ENCODE measurements at places on chromosomes 5 and 9.

DNA sequence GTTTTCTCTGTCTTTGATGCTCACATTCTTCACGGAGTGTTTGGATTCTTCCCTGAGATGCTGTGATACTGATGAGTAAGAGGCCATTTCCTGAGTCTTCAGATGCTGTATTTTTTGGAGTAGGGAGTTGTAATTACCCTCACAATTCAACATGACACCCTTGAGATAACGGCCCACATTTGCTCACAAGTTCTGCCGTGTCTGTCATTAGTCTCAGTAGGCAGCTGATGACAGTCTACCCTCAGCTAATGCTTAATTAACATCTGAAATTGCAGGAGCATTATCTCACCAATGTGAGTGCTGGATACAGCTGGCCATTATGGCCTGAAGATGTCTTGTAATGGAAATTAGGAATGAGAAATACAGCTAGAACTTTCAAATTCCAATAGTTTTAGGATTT, 307.1 kb upstream of the ADCY2 start:
- DNase-seq = no peak

DNA sequence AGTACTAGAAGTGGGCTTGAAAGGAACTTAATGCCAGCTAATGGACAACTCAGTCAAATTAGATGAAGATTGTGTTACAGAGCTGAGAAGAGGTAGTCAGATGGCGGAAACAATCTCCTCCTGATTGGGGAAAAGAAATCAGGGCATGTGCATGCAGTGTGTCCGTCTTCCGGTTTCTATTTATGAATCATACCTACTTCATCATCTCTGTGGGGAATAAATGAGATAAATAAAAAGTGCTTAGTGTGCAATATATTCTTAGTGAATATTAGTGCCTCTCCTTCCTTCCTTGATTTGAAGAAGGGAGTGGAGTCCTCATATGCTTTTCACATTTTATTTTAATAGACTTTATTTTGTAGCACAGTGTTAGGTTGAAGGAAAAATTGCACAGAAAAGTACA, 108.7 kb upstream of the NFIL3 start:
- no peak for DNase-seq

- no peak for DNase-seq
Observed at GRCh38 chr5:22947921-22948320, 94.8 kb upstream of the CDH12 start.

DNA sequence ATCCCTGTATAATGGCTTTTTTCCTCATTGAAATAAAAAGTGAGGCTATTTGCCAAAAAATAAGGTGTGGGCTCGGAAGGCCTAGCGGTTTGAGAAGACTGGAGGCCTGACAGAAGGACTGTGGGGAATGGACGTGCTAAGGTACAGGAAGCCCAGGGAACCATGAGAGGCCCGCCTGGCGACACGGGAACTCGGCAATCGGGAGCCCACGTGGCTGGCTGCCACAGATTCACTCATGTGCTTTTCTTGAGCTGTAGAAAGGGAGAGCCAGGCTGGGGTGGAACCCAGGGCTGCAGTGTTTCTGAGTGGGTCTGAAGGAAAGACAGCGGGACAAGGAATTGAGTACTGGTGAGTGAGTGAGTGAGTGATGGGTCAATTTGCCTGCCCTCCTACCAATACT, 11.9 kb upstream of the DDX41 start:
- no peak for DNase-seq

GRCh38 chr9:95710446-95710845, 165.0 kb upstream of the ERCC6L2 start:
- DNase-seq = no peak

GRCh38 chr5:36630201-36631145, 24.1 kb downstream of the SLC1A3 start:
- no peak for DNase-seq

DNA sequence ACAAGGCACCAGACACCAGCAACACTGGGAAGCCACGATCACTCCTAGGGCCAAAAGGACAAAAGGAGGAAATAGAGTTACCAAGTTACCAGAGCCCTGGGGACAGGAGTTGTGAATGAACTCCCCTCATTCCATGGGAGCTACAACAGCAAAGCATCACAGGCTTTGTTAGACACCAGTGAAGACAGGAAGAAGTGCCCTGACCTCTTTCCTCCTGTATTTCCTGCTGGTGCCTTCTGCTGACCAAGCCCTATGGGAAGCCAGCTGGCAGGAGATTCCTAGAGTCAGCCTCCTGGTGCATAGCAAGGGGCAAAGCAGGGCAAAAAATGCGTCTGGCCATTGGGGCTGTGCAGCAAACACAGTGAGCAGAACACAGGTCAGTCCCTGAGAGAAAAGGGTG, 374.7 kb downstream of the ZSWIM6 start:
- DNase-seq = no peak

DNA sequence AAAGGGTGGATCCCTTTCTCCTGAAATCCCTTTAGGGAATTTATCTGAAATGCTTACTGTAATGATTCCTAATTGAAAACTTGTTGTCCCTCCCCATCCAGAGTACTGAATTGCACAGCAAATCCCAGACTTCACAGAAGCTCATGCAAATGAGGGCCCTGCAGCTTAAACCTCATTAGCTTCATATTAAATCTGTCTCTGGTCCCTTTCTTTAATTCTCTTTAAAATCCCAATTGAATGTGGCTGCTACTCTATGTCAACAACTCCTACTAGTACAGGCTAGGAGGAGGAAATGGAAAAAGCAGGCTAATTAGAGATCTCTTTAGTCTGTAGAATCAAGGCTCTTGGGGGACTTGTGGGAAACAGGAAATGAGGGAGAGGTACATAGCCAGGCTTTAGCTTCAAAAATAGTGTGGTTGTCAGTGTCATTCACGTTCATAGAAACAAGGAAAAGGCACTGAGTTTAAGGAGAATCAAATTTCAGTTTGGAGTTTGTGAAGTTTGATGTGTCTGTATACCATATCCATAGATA, 191.3 kb upstream of the PRDM9 start:
- no peak for DNase-seq

DNA sequence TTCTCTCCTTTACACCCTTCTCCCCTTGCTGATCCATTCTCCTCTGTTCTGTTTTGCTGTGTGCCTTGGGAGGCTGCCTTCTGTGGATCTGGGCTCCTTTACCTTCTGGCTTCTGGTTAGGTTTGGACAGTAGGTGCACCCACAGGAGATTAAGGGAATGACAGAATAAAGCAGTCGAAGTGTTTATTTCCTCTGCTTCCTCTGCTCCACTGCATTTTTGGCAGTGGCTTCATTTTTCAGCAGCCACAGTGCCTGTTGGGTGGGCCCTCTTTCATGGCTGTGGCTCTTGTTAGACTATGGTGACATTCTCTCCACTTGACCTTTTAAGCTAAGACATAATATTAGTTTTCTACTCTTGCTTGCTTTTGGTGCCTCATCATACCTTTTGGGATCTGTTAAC, 144.1 kb downstream of the CCDC171 start:
- no peak for DNase-seq

DNA sequence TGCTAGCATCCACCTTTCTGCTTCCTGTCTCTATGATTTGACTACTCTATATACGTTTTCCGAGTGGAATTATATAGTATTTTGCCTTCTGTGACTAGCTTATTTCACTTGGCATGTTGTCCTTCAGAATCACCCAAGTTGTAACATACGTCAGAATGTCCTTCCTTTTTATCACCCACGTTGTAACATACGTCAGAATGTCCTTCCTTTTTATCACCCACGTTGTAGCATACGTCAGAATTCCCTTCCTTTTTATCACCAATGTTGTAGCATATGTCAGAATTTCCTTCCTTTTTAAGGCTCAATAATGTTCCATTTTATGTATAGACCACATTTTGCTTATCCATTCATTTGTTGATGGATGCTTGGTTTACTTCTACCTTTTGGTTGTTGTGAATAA, 22.9 kb upstream of the TAS2R1 start:
- DNase-seq = no peak

- DNase-seq = no peak
Observed at GRCh38 chr5:91119217-91119616, 263.9 kb downstream of the ARRDC3 start.

GRCh38 chr5:95718203-95718602, 12.9 kb upstream of the RHOBTB3 start:
- no peak for DNase-seq

GRCh38 chr9:126667190-126668055, 53.7 kb downstream of the LMX1B start:
- no peak for DNase-seq

GRCh38 chr5:149957855-149958254, 2.7 kb upstream of the SLC26A2 start:
- no peak for DNase-seq

DNA sequence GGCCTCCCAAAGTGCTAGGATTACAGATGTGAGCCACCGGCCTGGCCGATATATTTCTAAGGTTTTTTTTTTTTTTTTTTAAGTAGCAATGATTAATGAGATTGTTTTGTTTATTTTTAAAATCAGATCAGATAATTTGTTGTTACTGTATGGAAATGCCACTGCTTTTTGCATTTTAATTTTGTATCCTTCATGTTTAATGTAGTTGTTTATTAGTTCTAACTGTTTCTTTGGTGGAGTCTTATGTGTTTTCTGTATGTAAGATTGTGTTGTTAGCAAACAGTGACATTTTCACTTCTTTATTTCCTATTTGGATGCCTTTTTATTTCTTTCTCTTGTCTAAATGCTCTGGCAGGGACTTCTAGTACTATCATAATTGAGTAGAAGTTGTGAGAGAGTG, 87.3 kb downstream of the DMXL1 start:
- no peak for DNase-seq

DNA sequence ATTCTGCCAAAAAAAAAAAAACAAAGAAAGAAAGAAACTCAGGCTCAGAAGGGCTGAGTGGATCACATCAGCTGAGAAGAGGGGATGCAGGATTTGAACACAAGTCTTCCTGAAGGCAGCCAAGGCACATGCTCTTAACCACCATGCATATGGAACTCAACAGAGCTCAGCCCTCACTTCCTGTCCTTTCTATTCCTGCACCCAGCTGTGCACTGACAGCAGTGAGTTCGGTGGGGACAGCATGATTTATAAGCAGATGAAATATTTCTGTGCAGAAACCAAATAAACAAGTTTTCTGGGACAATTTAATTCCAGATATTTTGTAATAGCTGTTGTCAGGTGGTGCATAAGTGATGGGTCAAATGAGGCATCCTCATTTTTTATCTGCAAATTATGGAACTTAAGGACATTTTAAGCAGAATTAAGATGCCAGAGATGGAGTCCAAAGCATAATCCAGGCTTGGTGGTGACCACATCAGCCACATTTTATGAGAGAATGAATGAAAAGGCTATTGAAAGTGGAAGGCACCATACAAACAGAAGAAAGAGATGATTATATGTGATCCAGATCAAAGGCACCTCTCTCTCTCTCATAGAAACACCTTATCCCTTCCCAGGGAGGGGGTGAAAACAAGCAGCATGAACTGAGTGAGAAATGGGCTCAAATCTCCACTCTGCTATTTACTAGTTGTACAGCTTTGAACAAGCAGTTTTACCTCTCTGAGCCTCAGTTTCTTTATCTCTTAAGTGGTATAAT, 303.6 kb upstream of the MSX2 start:
- DNase-seq = no peak

DNA sequence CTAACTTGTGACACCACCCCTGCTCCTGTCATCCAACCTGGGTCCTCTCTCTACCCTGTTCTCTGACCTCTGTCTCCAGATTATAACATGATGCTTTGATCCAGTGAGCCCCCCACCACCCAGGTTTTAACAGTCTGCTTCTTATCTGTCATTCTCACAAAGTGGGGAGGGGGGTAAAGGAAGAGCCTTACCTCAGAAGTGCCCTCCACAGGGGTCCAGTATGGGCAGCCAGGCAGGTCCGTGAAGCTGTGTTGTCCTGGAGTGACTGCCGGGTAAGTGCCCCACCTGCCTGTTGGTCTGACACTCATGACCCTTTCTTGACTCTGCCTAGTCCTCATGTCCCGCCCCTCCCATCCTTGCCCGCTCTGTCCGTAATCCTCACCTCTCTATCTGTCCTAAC, 3.4 kb downstream of the IL11RA start:
- DNase-seq = no peak

- no peak for DNase-seq
Observed at GRCh38 chr5:88108490-88109279, 160.0 kb downstream of the TMEM161B start.

GRCh38 chr5:131384616-131385214, 120.9 kb downstream of the CDC42SE2 start:
- no peak for DNase-seq

- no peak for DNase-seq
Observed at GRCh38 chr5:132239776-132240175, 12.1 kb upstream of the P4HA2 start.

GRCh38 chr5:178488696-178489095, 101.5 kb downstream of the COL23A1 start:
- DNase-seq = peak; percentile 47

- peak; percentile 54 for DNase-seq
Observed at GRCh38 chr5:177336112-177336511, 15.4 kb downstream of the LMAN2 start.

DNA sequence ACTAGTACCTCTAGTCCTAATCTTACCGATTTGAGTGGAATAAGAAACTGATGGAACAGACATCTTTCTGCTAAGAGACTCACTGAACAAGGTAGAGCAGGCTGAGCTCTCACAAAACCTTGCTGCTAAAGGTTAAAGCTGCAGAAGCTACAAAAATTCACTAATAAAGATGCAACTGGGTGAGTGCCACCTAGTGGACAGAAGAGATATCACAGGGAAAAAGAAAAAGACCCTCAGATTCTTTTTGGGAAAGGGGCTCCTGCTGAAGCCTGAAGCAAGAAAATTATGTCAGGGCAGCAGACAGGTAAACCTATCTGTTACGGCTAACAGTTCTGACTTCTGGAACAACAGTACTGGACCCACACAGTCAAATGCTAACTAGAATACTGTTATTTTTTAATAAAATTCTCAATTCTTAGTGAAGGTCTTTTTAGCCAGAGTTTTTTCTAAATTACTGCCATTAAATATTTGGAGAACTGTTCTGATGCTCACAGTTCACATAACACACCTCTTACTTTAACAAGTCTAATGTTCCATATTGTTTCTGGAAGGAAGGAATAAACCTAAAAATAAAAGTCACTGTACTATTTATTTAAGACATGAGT, 51.2 kb downstream of the DIAPH1 start:
- no peak for DNase-seq

DNA sequence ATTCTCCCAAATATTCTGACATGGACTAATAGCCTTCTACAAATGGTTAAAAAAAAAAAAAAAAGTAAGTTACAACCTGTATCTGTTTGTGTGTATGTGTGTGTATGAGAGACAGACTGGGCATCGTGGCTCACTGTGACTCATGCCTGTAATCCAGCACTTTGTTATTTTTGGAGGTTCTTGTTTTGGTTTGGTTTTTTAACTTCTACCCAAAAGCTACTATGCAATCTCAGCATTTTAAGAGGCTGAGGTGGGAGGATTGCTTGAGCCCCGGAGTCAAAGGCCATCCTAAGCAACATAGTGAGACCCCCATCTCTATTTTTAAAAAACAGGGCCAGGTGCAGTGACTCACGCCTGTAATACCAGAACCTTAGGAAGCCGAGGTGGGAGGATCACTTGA, 17.6 kb upstream of the HAVCR1 start:
- peak; percentile 72 for DNase-seq

GRCh38 chr5:117463881-117464570, 889.4 kb upstream of the SEMA6A start:
- peak; percentile 17 for DNase-seq

- DNase-seq = no peak
Observed at GRCh38 chr9:95032580-95033341, 284.7 kb downstream of the FANCC start.
